Activated CD4-positive, alpha-beta T cell treated with anti-CD3 and anti-CD28 coated beads, Interleukin-2, amount 50 U/mL, for 1 hour (primary cell): ENCODE measurements at places on chromosomes 3 and 15.

GRCh38 chr15:34284937-34285336 is 52.6 kb downstream of the SLC12A6 start:
- DNase-seq: no peak

GRCh38 chr15:95025924-95026728 is 794.8 kb downstream of the MCTP2 start:
- peak; percentile 2 for DNase-seq

GRCh38 chr3:12938258-12938711 is 96.9 kb upstream of the RPL32 start:
- no peak for DNase-seq

GRCh38 chr3:46710671-46711295 is 6.9 kb downstream of the PRSS50 start:
- DNase-seq: no peak

GRCh38 chr3:128329491-128330213 is 137.0 kb downstream of the DNAJB8 start:
- DNase-seq: no peak

GRCh38 chr15:43214592-43215295 is 6.1 kb downstream of the EPB42 start:
- no peak for DNase-seq

GRCh38 chr3:52153389-52154096 is 680 bp downstream of the POC1A start:
- no peak for DNase-seq

DNA sequence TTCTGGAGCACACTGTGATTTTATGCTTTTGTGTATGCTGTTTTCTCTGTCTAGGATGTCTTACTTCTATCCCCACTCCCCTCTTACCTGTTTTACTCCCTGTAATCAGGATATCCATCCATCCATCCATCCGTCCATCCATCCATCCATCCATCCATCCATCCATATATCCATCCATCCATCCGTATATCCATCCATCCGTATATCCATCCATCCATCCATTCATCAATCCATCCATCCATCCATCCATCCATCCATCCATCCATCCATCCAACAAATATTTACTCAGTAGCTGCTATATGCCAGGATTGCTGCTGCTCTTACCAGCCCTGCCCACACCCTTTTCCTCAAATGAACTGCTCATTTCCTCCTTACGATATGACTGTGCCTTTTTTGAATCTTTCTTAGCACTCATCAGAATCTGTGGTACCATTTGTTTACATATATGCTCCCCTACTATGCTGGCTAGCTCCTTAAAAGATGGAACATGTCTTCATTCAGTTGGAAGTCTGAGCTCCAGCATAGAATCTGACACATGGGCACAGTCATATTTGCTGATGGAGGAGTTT is 35.2 kb downstream of the USP13 start:
- DNase-seq: no peak

DNA sequence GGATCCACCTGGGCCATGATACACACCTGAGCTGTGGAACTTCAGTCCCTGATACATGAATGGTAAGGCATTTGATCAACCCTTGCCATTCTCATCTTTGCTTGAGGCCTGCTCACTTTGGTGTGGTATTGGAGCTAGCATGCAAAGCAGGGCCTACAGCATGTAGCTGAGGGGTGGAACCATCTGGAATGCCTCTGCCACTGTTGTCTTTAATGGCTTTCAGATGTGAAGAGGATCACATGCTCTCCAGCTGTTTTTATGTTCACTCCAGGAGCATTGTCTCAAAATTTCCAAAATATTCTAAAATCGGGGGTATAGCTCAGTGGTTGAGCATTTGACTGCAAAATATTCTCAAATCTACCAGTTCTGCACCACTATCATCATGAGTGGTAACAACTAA is 64.4 kb upstream of the PHLDB2 start:
- no peak for DNase-seq

DNA sequence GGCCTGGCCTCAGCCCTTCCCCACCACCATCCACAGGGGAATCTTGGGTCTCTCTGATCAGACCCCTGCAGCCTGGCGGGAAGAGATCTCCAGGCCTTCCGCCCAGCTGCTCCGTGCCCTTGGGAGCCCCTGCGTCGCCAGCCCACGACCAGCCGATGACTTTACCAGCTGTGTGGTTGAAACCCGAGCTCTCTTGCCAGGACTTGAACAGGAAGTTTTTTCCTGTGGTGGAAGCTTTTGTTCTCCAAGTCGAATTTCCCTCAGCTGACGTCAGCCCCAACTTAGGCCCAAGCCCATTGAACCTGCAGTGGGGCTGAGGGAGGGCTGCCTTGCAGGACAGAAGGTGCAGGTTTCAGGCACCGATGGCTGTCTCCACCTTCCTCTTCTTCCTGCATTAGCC is 51.7 kb upstream of the SMAD3 start:
- DNase-seq: no peak

- no peak for DNase-seq
These were observed 28.2 kb downstream of the FLNB start for GRCh38 chr3:58036293-58037032.

DNA sequence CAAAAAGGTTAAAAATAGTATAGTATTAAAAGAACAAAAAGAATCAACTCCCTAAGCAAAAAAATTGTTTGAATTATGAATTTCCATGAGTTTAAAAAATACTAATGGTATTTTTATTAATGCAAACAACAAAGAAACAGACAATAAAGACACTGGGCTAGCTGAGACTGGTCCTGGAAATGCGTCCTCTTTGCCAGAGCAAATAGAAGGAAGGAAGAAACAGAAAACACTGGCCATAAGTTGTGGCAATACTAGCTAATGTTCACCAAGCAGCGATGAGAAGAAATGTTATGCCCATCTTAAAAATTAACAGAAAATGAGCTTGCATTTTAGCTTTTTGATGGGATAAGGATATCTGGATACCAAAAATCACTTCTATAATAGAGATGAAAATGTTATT is 88.6 kb downstream of the TBL1XR1 start:
- DNase-seq: no peak

- DNase-seq: no peak
These were observed 4.1 kb downstream of the DET1 start for GRCh38 chr15:88542342-88542733.

GRCh38 chr3:8969241-8969640 is 6.0 kb upstream of the RAD18 start:
- no peak for DNase-seq

DNA sequence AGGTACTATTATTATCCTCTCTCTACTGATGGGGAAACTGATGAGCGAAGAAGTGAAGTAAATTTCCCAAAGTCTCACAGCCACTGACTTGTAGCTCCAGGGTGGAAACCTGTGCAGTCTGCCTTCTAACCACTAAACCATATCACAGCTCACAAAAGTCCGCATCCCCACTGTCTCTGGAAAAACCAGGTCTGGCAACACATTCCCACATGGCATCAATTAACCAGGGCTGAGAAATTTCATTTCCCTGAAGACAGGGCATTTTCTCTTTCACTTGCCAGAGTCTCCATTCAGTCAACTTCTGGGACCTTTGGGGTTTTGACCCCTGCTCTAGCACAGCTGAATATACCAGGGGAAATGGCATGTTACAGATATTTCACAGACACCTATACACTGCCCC is 26.5 kb downstream of the FBXO40 start:
- no peak for DNase-seq

DNA sequence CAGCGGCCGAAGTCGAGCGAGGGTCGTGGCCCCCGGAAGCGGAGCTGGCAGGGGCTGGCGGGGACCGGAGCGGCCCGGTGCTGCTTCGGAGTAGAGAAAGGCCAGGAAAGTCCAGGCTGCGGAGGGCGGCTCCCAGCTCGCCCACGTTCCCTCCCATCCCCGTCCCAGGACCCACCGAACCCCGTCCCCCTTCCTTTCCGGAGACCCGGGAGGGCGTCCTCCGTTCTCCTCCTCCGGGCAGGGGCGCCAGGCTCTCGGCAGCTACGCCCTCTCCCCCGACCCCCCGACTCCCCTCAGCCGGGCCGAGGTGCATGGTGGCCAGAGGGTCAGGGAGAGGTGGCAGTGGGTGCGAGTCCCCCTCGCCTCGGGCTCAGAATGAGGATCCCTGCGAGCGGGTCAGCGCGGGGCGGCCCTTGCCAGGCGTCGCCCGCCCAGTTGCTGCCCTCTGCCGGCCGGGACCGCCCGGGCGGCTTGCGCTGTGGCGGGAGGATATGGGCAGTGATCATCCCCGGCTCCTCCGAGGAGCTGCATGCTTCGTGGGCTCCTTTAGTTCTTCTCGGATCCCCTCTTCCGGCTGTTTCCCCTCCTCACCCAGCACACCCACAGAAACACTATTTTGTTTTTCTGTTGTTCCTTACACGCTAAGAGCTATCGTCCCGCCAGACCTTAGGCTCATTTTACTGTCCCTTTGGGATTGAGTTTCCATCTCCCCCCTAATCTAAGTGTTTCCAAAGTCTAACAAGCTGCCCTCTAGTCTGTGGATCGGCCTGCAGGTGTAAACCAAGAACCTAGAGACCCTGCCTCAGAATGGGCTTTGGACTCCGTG is 744 bp upstream of the ALDH1A2 start:
- no peak for DNase-seq

GRCh38 chr3:154229217-154229590 is 95.1 kb downstream of the DHX36 start:
- DNase-seq: no peak

DNA sequence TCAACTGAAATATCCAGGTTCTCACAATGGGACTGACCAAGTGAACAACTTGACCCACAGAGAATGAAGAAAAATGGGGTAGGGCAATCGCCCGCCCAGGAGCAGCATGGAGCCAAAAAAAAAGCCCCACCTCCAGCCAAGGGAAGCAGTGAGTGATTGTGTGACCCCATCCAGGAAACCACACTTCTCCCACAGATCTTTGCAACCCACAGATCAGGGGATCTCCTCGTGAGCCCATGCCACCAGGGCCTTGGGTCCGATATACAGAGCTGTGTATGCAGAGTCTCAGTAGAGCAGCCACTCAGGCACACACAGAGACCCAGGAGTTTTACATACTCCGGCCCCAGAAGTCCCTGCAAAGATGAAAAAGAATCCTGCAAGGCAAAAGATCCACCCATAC is 35.7 kb downstream of the PYGO1 start:
- DNase-seq: no peak

- DNase-seq: no peak
These were observed 1.0 kb downstream of the SNX1 start for GRCh38 chr15:64096668-64097384.

- DNase-seq: no peak
These were observed 28.0 kb upstream of the RAB11A start for GRCh38 chr15:65841121-65841930.
